CD8-positive, alpha-beta memory T cell (primary cell): ENCODE measurements at places on chromosomes 4 and X. TPM values are rescaled to one million over a fixed set of nuclear protein-coding genes. Genes with fewer than 3 reads are reported as not detected.

DNA sequence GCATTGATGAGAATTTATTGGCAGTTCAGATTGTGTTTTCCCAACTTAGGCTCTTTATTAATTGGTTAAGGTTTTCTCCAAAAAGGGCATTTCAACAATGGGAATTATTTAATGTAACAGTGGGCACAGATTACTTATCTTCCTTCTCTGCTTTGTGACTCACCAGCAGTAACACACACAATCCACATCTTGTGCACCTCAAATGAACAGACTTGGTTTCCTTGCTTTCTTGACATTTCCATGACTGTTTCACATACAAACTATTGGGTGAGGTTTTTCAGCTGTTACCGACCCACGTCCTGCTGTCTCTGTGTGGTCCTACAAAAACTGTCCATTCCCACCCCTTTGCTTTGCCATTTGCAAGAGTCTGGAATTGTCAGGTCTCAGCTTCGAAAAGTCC, 38.1 kb downstream of the CCNI start:
- no peak for DNase-seq

DNA sequence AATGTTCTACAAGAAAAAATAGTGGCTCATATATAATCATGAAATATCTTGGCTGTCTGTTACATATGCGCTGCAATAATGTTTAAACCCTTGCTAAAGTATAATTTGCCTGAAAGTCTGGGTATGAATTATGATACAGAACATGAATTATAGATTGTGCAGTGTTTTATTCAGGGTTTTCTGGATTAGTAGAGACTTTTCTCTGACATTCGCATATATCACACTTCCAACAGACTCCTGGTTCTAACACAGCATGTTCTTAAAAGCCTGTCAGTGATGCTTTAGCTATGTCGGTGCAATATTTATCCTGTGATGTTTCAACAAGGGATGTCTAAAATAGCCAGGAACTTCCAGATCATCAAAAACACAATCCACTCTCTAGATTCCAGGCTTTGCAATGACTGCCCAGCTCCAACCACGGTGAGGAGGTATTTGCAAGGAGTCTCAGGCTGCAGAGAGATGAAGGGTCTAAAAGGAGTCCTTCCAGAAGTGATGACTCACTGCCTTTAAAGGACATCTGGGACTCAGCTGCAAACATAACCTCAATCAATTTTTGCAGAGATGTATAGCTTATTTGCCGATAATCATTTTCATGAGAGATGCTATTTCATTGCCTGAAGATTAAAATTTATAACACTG, 69.4 kb downstream of the RWDD4 start:
- no peak for DNase-seq

DNA sequence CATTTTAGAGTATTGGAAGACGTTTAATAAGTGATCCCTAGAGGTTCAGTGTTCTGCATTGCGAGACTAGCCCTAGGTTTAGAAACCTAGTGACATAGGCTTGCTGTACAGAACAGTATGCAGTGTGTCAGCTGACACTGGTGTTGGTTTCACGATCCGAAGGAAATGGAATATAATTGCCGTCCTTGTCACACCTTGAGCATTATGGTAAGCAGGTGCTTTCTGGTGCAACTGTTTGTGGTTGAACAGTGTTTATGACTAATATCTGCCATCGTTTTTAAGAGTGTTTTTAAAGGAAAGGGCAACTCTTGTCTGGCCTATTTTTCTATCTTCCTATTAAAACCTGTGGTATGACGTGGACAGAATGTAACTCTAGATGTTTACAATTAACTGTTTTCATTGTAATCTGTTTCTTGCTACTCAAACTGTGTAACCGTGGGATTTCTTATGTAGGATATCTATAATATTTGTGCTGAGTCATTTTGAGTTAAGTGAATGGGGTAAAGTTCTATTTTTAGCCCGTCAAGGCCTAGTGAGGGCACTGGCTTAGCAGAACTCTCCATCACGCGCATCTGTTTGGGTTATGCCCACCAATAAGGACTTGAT, 53.8 kb upstream of the TBC1D14 start:
- DNase-seq: peak; percentile 63

- no peak for DNase-seq
Observed at GRCh38 chr4:143699331-143700045, 987 bp downstream of the FREM3 start.

DNA sequence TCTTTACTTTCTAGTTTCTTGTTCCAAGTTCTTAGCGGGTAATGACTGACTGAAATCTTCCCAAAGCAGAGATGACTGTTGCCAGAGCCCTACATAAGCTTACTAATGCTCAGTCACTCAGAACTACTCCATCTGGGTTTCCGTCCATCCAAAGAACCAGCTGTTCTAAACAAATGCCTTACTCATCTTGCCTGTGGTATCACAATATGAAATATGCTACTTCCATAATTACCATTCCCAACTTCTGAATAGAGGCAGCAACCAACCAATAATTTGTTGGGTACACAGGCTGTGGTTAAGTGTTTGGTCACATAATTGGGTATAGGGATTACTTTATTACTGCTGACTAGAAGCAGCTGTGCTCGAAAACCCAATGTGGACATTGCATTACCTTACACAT, 930.2 kb upstream of the DIAPH2 start:
- no peak for DNase-seq

DNA sequence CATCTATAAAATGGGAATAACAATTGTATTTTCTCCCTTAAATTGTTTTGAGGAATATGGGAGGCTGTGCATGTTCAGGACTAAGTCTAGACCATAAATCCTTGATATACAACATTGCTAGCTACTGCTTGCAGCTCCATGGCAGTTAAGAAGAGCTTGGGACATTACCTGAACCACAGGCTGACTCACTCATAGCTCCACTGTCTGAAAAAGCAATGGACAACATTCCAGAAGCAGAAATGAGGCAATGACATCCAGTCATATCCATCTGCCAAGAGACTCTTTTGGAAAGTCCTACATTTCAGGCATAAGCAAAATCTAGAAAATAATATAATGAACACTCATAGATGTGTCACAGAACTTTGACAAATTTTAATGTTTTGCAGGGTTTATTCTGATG, 167.3 kb upstream of the LEF1 start:
- DNase-seq: no peak

DNA sequence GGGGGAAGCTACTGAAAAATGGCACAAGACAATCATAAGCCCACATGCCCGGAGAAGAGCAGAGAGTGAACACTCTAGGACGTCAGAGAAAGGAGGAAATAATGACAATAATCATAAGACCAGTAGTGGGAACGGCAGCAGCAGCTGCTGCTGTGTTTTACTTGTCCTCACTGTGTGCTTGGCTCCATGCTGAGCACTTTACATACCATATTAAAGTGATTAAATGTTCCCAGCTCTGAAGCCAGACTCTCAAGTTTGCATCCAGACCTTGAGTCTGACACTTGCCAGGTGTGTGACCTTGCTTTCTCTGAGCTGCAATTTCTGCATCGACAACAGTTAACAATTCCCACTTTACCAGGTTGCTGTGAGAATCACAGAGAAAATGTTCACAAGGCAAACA, 255.4 kb downstream of the SPANXN1 start:
- no peak for DNase-seq

- no peak for DNase-seq
Observed at GRCh38 chrX:19855700-19856381, 31.6 kb downstream of the SH3KBP1 start.

- DNase-seq: no peak
Observed at GRCh38 chrX:104195489-104196084, 29.3 kb downstream of the FAM199X start.

- DNase-seq: no peak
Observed at GRCh38 chrX:97787849-97788248, 904.1 kb downstream of the RPA4 start.

GRCh38 chr4:16900325-16900724, 1.9 kb upstream of the LDB2 start:
- no peak for DNase-seq

DNA sequence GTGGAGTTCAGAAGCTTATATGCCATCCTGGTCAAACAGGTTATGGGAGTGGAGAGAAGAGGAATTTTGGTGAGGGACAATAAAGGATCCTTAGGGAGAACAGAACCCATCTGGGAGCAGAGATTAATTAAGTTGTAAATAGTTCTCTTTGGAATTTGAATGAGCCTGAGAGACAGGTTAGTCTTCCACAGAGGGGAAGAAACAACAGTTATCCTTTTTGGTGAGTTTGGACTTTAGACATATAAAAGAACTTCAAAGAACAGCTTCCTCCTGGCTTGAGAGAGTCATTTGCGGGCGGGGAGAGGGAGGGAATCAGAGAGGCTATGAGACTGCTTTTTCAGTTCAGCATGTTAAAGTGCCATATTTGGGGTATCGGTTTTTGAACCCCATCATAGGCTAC, 793.3 kb upstream of the MAGEB2 start:
- no peak for DNase-seq

DNA sequence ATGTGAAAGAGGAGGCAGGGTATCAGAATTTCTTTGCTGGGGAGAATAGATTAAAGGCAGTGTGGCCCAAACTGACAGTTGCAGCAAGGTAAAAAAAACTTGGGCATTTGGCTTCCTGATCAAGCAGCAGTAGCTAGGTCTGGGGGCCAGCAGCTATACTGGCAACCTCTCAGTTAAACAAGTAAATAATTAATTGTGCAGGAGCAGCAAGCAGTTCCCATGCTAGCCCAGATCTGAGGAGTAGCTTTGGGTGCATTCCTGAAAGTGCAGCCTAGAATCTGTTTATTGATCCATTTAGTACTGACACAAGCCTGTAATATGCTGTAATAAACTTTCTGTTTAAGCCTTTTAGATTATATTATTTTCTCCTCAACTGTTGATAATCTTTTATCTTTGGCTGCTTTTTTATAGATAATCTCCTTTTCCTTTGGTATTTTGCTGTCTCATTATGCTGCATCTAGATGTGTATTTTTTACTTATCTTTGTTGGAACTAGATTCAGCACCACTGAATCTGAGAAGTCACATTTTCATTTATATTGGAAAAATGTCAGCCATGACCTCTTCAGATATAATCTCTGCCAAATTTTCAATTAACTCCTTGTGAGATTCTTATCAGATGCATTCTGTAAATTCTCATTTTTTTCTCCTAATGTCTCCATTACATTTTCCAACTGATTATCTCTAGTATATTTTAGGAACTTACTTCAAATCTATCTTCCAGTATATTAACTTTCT, 276.3 kb downstream of the STPG2 start:
- no peak for DNase-seq

REPS2 gene
- 0.11 TPM for total RNA-seq

TAF7L gene
- not detected for total RNA-seq

BGN gene
- not detected for total RNA-seq

CLDN34 gene
- total RNA-seq: not detected

F8A1 gene
- total RNA-seq: 48.0 TPM

POU4F2 gene
- total RNA-seq: not detected

MTTP gene
- total RNA-seq: not detected

KCTD8 gene
- total RNA-seq: not detected

MAGEC2 gene
- not detected for total RNA-seq

TEX13B gene
- total RNA-seq: not detected

NXF2B gene
- total RNA-seq: not detected

ZNF185 gene
- total RNA-seq: 0.96 TPM

ARAP2 gene
- total RNA-seq: 49.7 TPM
